Caco-2 (cell line): ENCODE measurements at places on chromosomes 3 and 15.
A peak's percentile ranks its signal among the peaks of the same experiment; 100 is the strongest.

- DNase-seq: no peak
These were observed 35.6 kb upstream of the CD96 start for GRCh38 chr3:111506435-111506834.

- DNase-seq: no peak
These were observed 80.9 kb downstream of the STT3B start for GRCh38 chr3:31613654-31614053.

- DNase-seq: no peak
These were observed 791 bp downstream of the GYG1 start for GRCh38 chr3:148992027-148992634.

DNA sequence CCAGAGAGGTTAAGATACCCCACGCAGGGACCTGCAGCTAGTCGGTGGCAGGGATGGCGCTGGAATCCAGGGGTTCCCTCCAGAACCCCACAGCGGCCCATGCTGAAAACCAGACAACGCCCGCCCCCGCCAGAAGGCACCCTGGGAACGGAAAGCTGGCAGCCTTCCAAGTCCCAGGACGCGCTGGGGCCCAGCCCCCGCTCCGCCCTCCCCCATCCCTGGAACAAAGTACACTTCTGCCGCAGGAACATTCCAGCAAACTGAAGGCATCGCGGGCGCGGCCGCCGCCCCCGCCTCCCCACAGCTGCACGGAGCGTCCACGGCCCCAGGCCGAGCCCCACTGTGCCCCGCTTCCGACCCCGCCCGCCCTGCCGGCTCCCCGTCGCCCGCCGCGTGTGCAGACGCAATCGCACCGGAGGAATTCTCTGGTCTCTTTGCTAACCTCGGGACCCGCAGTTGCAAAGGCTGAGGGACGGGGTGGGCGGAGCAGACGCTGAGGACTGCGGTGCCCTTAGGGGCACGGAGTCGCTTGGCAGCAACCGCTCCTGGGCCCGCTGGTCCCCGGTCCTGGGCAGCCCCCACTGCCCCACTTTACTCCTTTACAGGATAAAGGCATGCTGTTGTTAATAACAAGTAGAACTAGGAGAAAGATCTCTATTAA is 44.8 kb upstream of the RNU6-1 start:
- peak; percentile 95 for DNase-seq

DNA sequence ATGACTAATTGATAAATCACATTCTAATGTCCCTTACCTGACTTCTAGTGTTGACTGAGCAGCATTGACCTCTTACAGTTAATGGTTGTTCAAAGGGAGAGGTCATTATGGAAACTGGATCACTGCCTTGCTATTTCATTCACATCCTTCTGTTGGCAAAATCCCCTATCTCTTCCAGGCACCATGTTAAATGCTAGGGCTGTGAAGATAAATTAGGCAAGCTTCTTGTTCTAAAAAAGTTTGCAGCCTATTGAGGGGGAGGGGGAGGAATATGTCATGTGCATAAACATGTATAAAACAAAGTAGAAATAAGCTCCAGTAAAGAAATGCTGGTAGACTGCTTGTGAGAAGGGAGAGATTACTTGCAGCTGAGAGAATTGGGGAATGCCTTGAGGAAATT is 84.8 kb upstream of the MLF1 start:
- DNase-seq: no peak

- DNase-seq: peak; percentile 69
These were observed 137.4 kb upstream of the SGO1 start for GRCh38 chr3:20323307-20323927.

- no peak for DNase-seq
These were observed 268.1 kb downstream of the ULK4 start for GRCh38 chr3:41693799-41694198.

DNA sequence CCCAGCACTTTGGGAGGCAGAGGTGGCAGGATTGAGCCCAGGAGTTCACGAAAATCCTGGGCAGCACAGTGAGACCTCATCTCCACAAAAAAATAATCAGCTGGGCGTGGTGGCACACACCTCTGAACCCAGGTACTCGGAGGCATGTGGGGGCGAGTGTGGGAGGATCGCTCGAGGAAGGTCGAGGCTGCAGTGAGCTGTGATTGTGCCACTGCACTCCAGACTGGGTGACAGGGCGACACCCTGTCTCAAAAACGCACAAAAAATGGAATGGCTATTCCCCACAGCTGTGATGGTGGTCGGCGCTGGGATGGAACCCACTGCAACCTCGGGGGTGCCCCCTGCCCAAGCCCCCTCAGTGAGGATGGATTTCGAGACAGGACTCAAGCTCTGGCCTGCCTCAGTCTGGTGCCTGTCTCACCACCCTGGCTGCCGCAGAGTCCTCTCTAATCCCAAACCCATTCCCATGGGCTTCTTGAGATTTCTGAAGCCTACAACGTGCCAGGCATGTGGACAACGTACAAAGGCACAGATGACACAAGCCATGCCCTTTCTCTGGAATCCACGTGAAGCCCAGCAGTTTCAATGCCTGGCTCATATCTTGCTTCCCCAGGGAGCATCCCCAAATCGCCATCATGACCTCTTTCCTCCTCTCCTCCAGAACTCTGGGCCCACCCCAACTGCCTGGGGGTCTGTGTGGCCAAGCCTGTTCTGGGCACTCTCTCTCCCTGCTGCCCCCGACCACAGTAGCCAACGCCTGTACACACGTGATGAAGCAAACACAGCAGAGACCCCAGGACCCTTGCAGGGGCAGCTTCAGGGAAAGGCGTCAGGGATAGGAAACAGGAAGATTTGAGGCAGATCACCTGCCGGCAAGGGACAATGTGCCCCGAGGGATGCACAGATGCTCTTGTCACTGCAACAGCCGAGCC is 32.4 kb downstream of the ADAMTS17 start:
- no peak for DNase-seq

DNA sequence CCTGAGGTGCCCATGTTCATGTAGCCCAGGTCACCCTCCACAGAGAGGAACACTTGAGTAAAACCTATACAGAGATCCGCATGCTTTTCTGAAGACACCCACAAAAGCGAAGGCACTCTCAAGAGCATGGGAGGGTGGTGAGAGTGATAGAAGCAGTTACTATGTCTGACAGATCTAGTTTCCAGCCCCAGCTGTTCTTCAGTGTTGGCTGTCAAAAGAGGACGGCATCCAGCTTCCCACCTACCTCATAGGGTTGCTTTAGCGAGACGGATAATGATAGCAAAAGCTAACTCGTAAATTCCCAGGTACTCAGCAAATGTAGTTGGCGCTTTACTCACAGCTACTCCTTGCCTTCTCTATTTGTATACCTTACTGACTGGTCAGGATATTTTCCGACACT is 3.0 kb upstream of the MEX3B start:
- DNase-seq: no peak

GRCh38 chr15:24933716-24934115 is 21.1 kb upstream of the SNRPN start:
- no peak for DNase-seq

GRCh38 chr3:135142530-135142929 is 347.5 kb downstream of the EPHB1 start:
- DNase-seq: no peak

- DNase-seq: no peak
These were observed 105.2 kb downstream of the RPLP1 start for GRCh38 chr15:69557707-69558409.

- DNase-seq: no peak
These were observed 1.2 kb downstream of the GABRB3 start for GRCh38 chr15:26771578-26772153.

DNA sequence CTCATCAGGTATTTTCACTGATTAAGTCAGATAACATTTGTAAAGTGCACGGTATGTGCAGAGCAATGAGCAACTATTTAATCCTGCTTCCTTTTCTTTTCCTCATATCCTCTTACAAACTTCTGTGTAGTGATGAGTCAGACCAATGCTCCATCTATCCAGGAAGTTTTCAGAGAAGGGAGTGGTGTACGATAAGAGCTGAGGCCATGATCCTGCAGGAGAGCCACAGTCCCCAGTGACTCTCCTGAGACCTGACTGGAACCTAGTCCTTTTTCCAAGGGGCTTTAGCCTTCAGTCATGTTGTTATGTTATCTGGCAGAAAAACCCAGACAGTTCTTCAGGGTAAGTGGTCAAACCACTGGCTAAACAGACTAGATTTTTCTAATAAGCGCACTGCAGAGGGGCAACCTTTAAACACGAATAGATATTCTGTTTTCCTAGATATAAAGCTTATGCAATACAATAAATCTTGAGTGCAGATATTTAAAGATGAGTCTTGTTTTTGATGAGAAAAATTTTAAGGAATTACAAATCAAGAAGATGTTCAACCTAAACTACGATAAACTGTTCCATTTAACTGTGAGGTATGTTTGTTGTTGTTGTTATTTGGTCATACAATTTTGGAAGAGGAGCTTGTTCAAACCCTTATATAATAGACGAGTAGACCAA is 110.5 kb upstream of the RAP2B start:
- DNase-seq: no peak

DNA sequence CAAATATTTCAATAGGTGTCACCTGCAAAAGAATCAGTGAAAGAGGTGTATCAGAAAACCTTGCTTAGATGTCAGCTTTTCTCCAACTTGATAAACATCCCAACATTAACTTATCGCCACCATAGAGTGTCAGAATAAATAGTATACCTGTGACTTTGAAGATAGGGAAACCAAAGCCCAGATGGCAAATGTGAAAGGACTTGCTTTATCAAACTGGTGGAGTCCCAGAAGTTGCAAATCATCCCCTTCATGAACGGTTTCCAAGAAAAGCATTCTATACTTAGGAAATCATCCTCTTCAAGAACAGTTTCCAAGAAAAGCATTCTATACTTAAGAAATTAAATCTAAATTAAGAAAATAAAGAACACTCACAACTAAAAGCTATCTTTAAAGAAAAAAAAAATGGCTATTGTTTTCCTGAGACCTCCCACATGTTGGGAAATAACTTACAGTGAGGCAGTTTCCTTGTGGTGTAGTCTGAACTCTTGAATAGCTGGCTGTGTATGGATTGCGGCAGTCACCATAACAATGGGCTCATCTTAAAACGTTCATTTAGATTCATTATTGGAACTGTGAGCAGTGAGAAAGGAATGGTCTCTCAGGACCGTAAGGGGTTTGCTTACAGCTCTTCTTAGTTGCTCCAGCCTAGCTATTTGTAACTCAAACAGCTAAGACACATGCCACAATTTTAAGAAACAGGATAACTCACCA is 56.5 kb downstream of the GHSR start:
- no peak for DNase-seq

DNA sequence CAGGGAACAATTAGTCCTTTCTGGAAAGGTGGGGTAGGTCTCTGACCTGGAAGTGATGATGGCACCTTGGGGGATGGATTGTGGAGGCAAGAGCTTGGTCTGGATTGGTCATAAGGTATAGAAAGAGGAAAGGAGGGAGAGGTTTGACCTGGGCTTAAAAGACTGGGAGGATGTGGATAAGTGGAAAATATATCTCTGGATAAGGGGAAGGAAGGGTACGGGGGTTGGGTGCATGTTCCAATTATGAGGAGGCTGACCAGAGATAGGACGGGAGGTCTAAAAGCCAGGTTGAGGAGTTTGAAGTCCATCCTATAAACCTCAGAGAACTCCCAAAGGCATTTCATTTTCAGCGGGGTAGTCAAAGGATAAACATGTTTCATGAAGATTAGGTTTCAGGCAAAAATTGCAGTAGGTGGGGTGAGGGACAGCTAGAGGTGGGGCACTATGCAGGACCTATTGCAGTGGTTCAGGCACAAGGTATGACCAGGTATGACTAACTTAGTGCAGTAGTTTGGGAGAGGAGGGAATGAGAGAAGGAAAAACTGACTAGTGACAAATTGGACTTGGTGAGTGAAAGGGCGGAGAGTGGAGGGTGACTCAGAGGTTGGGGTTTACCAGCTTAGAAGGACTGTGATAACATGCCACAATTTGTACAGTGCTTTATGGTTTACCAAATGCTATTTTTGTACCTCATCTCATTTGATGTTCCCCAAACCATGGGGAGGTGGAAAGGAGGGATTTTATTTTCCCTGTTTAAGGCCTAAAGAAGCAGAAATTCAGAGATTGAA is 10.7 kb downstream of the PDE8A start:
- no peak for DNase-seq

DNA sequence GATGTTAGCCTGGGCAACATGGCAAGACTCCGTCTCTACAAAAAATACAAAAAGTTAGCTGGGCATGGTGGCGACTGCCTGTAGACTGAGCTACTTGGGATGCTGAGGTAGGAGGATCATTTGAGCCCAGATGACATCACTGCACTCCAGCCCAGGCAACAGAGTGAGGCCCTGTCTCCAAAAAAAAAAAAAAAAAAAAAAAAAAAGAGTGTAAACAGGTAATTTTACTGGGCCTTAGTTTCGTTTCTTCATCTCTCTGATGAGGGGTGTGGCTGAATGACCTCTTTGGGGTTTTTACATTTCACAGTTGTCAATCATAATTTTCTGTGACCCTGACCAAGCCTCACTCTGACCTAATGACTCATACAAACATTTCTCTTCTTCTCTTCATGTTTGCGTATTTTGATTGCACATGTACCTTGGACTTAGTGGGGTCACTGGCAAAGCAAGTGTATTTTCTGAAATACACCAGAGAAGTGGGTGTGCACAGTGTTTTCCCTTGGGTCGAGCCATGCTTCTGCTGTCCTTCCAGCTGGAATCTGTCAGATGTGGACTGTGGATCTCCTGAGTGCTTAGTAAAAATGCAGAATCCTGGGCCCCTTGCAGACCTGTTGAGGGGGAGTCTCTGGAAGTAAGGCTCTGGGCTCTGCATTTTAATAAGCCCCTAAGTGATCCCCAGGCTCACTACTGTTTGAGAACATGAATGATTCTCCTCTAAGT is 140.5 kb downstream of the FNDC3B start:
- peak; percentile 63 for DNase-seq

DNA sequence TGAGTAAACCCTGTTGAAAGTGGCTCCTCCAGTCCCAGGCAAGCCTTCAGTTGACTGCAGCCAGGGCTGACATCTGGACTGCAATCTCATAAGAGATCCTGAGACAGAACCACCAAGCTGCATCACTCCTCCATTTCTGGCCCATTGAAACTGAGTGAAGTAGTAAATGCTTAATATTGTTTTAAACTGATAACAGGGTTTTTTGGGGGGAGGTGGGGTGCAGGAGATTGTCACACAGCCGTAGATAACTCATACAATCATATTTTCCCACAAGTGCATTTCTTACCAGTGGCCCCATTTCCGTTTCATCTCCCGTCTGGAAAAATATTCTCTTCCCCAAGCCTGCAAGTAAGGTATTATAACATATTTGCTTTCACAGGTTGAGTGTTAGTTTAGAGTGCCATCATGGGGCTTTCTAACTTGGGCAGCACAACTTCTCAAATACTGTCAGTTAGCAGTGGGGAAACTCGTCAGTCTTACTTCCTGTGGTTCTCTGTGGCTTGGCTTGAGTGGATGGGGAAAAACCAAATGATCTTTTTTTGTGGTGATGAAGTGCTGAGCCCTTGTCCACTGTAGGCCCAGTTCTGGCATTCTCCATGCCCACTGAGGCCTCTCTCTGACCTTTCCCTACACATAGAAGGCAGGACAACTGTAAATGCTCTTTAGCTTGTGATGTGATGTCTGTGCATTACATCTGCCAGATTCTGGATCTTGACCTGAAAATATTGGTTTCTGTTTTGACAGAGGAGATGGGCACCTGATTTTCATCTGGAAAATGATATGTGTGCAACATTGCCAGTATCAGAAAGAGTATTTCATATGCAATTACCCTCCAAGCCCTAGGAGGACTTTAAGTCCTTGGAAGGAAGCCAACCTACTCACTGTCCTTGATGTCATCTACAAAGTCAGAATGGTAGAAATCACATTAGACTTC is 90.1 kb upstream of the BHLHE40 start:
- no peak for DNase-seq

GRCh38 chr3:78725703-78726246 is 1042.0 kb downstream of the ROBO1 start:
- no peak for DNase-seq
